ENCODE measurements at places on chromosomes 6 and 20. TPM values are rescaled to one million over a fixed set of nuclear protein-coding genes. Genes with fewer than 3 reads are reported as not detected.
A peak's percentile ranks its signal among the peaks of the same experiment; 100 is the strongest.

GRCh38 chr6:54515713-54516112 is 207.5 kb downstream of the TINAG start:
- H3K4me1 ChIP-seq, result no peaks in the 10 kb centered on the region
- no peak overlapping the region for H3K4me3 ChIP-seq
- H3K27ac ChIP-seq, result no peak overlapping the region

DNA sequence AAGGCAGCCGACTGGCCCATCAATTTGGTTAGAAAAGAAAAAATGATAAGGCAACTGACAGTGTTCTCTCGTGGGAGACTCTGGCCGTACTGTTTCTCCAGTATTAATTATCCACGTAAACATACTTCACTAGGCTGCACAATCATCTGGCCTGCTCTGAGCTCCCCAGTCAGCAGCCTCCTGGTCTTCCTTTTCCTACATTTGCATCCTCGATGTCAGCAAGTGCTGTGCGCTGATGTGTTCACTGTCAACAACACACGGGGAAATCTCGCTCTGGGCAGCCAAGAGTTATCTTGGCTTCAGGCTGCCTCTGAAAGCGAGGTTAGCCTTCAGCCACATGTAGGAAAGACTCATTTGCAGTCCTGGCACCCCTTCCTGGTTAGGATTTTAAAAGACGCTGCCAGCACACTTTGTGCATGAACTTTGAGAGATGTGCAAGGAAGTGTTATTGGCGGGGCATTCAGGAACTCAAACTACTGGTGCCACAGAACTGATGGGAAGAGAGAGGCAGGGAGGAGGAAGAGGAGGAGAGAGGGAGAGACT is 460.5 kb upstream of the ARID1B start:
- DNase-seq, result no peak
- H3K4me1 ChIP-seq, result no peaks in the 10 kb centered on the region
- H3K36me3 ChIP-seq, result no peaks in the 10 kb centered on the region
- H3K4me3 ChIP-seq, result no peak overlapping the region

- peak; percentile 32 for DNase-seq
- no peaks in the 10 kb centered on the region for H3K36me3 ChIP-seq
- no peak overlapping the region for H3K4me3 ChIP-seq
- no peaks in the 10 kb centered on the region for H3K27me3 ChIP-seq
Measured at GRCh38 chr6:119720160-119720559, 370.6 kb upstream of the MAN1A1 start.

The PAQR8 gene
- 3.4 TPM for total RNA-seq

- no peaks in the 10 kb centered on the region for H3K27me3 ChIP-seq
- H3K27ac ChIP-seq, result no peak overlapping the region
- H3K36me3 ChIP-seq, result no peaks in the 10 kb centered on the region
- no peak overlapping the region for H3K4me3 ChIP-seq
- DNase-seq, result no peak
Measured at GRCh38 chr6:26006086-26006939, 43.7 kb downstream of the TRIM38 start.

The DCDC2 gene
- total RNA-seq, result not detected

DNA sequence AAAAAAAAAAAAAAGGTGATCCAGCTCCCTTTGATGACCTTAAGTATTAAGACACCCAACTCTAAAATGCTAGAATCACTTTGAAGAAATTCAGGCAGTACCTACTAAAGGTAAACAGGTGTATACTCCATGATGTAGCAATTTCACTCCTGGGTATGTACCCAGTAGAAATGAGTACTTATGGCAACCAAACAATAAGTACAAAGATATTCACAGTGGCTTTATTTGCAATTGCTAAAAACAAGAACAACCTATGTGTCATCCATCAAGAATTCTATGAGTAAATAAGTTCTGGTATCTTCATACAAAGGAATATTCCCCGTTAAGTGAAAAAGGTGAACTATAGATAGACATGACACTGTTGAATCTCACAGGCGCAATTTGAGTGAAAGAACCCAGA is 29.4 kb downstream of the MDGA1 start:
- no peak overlapping the region for H3K4me3 ChIP-seq
- no peaks in the 10 kb centered on the region for H3K36me3 ChIP-seq
- peaks cover 14% of the 10 kb centered on the region for H3K4me1 ChIP-seq
- peak; percentile 28 for DNase-seq

The MYH7B gene
- 0.11 TPM for total RNA-seq

- H3K4me3 ChIP-seq, result no peak overlapping the region
- peak; percentile 68 for DNase-seq
- peaks cover 92% of the 10 kb centered on the region for H3K4me1 ChIP-seq
Measured at GRCh38 chr6:85460921-85461797, 11.3 kb downstream of the NT5E start.

The PRDM13 gene
- total RNA-seq, result not detected

The COL12A1 gene
- total RNA-seq, result 1,033 TPM

DNA sequence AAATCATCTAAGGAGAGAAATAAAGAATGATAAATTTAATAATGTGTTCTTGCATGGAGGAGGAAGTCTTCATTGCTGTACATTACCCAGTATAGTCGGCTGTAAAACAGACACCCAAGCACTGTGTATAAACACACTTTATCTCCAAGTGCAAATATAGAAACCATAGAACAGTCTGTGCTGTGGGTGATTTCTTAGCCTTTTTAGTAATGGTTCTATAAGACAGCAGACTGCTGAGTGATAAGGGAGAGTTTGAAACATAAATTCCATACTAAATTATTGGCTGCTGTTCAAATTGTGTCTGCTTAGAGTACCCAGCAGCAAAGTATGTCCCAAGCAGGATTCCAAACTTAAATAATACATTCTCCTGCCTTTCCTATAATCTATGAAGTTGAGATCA is 4.6 kb downstream of the FILIP1 start:
- H3K4me1 ChIP-seq, result no peaks in the 10 kb centered on the region
- peaks cover 38% of the 10 kb centered on the region for H3K27me3 ChIP-seq
- no peaks in the 10 kb centered on the region for H3K36me3 ChIP-seq
- no peak for DNase-seq

The FAM162B gene
- total RNA-seq, result not detected

DNA sequence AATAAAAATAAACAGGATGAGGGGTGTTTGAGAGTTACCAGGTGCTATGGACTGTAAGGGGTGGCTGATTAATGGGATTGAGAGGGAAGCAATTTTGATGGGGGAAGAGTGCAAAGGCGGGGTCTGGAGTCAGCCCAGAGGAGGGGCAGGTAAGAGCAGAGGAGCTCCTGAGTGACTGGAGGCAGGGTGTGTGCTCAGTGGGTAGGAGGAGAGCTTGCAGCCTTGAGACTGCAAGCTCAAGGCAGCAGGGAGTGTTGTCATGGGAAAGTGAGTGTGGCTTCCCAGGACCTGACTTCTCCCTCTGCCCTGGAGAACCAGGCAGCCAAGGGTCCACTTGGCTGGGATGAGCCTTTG is 54.2 kb downstream of the RAB44 start:
- no peak overlapping the region for H3K27ac ChIP-seq
- no peak overlapping the region for H3K4me3 ChIP-seq
- H3K36me3 ChIP-seq, result no peaks in the 10 kb centered on the region
- DNase-seq, result no peak

DNA sequence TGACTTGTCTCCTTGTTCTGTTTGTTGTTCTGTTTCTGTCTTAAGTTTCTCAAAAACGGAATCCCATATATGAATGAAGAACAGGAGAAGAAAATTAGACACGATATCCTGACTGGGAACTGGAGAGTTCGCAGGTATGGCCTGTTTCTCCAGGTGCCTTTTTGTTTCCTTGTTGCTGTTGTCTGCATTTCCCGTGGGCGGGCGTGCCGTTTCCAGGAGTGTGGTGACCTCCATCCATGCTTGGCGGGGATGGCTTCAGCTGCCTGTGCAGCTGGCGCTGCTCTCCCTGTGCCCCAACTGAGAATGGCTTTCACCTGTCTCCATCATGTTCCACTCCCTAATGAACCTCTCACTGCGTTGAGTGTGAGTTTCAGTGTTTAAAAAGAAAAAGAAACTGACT is 4.4 kb downstream of the PNLDC1 start:
- H3K36me3 ChIP-seq, result no peaks in the 10 kb centered on the region
- no peak overlapping the region for H3K4me3 ChIP-seq
- no peaks in the 10 kb centered on the region for H3K4me1 ChIP-seq
- DNase-seq, result no peak
- no peak overlapping the region for H3K27ac ChIP-seq

GRCh38 chr20:12053353-12053752 is 135.7 kb downstream of the BTBD3 start:
- H3K27ac ChIP-seq, result no peak overlapping the region
- peak; percentile 25 for DNase-seq

The OTOR gene
- total RNA-seq, result not detected

DNA sequence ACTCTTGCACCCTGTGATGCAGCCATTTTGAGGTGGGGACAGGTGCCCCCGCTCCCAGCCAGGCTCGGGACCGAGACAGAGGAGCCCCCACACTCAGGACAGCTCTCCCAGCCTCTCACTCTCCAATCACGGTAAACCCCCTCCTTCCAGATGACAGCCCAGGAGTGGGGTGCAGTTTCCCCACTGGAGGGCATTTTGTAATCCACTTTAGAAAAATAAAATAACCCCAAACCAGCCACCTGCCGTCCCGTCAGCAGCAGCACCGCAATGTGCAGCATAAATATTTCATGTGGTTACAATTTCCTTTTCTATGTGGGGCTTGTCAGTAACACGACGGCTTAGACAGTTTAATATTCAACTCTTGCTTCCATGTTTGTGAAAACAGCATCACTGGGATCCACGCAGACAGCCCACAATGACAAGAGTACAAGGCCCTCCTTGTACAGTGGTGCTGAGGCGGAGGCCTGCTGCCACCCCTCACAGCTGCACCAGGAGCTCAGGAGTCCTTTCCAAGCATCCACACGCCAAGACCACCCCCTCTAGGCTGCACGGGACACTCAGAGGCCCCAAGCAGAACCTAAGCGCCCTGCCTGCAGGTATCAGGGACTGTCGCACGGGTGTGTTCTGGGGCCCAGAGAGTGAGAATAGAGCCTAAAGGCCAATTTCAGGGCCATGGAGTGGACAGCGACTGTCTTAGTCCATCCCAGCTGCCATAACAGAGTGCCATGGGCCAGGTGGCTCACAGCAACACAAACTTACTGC is 116.7 kb downstream of the JPH2 start:
- H3K27ac ChIP-seq, result no peak overlapping the region
- no peak overlapping the region for H3K4me3 ChIP-seq
- no peaks in the 10 kb centered on the region for H3K4me1 ChIP-seq
- no peak for DNase-seq

GRCh38 chr6:106334646-106335448 is 9.3 kb upstream of the ATG5 start:
- no peak overlapping the region for H3K4me3 ChIP-seq
- no peaks in the 10 kb centered on the region for H3K36me3 ChIP-seq
- H3K27ac ChIP-seq, result no peak overlapping the region
- DNase-seq, result peak; percentile 71
- H3K27me3 ChIP-seq, result peaks cover 15% of the 10 kb centered on the region

- H3K4me1 ChIP-seq, result no peaks in the 10 kb centered on the region
- no peak for DNase-seq
- no peak overlapping the region for H3K27ac ChIP-seq
Measured at GRCh38 chr6:21508753-21509152, 84.8 kb upstream of the SOX4 start.

GRCh38 chr6:12477616-12478015 is 187.5 kb downstream of the EDN1 start:
- H3K4me1 ChIP-seq, result peaks cover 5% of the 10 kb centered on the region
- no peaks in the 10 kb centered on the region for H3K36me3 ChIP-seq
- no peak overlapping the region for H3K27ac ChIP-seq
- no peak overlapping the region for H3K4me3 ChIP-seq

The COL21A1 gene
- total RNA-seq, result not detected

DNA sequence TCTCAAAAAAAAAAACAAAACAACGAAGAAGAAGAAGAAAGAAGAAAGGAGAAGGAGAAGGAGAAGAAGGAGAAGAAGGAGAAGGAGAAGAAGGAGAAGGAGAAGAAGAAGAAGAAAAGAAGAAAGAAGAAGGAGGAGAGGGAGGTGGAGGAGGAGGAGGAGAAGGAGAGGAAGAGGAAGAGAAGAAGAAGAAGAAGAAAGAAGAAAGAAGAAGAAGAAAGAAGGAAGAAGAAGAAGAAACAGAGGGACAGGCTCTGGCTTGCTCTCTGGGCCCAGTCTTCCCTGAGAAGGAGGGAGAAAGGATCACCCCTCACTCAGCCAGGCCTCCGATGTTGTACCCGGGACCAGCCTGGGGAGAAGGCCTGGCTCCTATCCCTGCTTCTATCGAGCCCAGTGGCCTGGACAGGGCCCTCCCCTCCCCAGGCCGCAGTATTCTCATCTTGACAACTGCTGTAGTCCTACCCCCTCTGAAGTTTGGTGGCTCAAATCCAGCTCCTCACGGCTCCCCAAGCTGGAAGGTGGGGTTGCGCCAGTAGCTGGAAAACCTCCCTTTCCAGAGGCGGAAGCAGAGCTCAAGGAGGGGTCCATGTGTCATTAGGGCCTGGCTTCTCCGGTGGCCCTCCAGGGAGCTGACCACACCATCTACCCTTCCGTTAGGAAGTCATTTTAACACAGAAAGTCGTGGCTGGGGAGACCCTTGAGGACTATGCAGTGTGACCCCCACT is 18.9 kb downstream of the C6orf132 start:
- peak overlapping the region; percentile 80 for H3K27ac ChIP-seq
- no peak for DNase-seq
- peaks cover 10% of the 10 kb centered on the region for H3K36me3 ChIP-seq
- H3K27me3 ChIP-seq, result no peaks in the 10 kb centered on the region
- H3K4me1 ChIP-seq, result peaks cover 34% of the 10 kb centered on the region

The TPBG gene
- total RNA-seq, result 174 TPM

The GTSF1L gene
- total RNA-seq, result not detected

- H3K36me3 ChIP-seq, result no peaks in the 10 kb centered on the region
- H3K4me1 ChIP-seq, result no peaks in the 10 kb centered on the region
- no peak for DNase-seq
- H3K4me3 ChIP-seq, result no peak overlapping the region
- no peaks in the 10 kb centered on the region for H3K27me3 ChIP-seq
Measured at GRCh38 chr6:109759098-109759955, 68.2 kb downstream of the FIG4 start.

The TTBK1 gene
- not detected for total RNA-seq

DNA sequence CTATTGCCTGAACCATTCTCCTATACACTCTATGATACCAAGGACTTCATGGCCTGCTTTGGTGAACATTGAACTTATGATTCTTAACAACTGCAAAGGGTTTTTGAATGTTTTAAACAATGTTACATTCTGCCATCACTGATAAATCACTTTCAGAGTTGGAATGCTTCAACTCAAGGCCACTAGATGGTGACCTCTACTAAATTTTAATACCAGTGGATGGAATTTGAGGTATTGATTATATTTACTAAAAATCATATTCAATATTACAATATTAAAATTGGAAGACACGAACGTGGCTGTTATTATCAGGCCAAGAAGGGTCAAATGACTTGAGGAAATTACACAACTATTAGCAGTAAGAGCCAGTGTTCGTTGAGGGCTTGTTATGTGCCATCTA is 18.6 kb downstream of the MYCT1 start:
- H3K27ac ChIP-seq, result no peak overlapping the region
- no peaks in the 10 kb centered on the region for H3K27me3 ChIP-seq
- H3K4me1 ChIP-seq, result no peaks in the 10 kb centered on the region
- H3K4me3 ChIP-seq, result no peak overlapping the region

The SLC26A8 gene
- total RNA-seq, result not detected
